NCI-H774 (cell line): ENCODE measurements at places on chromosomes 7 and 10.

DNA sequence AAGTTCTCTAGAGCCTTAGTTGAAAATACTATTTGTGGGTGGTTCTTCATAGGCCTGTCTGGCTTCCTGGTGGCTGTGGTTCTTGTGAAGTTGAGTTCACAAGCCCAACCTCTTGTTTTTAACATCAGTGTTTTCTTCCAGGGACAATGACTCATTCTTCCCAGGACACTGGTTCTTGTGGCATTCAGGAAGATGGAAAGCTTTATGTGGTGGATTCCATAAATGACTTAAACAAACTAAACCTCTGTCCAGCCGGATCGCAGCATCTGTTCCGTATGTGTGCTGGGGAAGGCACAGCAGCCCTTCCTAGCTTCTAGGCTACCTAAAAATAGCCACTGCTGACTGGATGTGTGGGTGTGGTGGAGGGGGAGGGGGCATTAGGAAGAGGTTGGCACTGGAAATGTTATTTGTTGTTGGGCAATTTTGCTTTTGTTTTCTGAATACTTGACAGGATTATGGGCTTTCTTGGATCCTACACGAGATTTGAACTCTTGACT, 3.9 kb downstream of the LSMEM1 start:
- DNase-seq = no peak

GRCh38 chr7:23357190-23358093, 58.3 kb downstream of the MALSU1 start:
- peak; percentile 1 for DNase-seq

DNA sequence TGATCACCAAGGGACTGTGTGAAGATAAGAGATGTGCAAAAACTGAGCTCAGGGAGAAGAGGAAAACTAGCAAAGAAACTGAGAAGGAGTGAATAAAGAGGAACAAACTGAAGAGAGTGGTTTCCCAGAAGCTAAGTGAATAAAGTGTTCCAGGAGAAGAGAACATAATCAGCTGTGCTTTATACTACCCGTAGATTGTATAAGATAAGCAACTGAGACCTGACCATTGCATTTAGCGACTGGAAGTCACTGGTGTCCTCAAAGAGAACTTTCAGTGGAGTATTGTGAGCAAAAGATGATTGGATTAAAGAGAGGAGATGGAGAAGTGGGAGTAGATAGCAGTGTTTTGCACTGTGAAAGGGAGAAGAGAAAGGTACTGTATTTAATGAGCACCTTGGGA, 14.6 kb downstream of the PHTF2 start:
- DNase-seq = no peak

GRCh38 chr7:111588065-111588433, 25.8 kb upstream of the IMMP2L start:
- DNase-seq = no peak

DNA sequence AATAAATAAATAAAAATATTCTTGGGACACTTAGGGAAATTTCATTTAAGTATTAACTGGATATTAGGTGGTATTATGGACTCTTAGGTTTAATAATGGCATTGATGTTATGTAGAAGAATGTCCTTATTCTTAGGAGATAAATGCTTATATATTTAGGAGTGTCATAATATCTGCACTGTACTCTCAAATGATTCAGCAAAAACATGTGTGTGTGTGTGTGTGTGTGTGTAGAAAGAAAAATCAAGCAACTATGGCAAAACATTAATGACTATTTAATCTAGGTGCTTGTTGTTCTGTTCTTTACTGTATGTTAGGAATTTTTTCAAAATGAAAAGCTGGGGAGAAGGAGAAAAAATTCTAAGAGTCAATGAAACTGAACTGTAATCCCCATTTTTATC, 3.9 kb downstream of the ASNS start:
- DNase-seq = no peak

- no peak for DNase-seq
These were observed 76.2 kb upstream of the TMEM168 start for GRCh38 chr7:112866424-112866823.

- no peak for DNase-seq
These were observed 83.1 kb downstream of the NKX6-2 start for GRCh38 chr10:132702601-132703418.

DNA sequence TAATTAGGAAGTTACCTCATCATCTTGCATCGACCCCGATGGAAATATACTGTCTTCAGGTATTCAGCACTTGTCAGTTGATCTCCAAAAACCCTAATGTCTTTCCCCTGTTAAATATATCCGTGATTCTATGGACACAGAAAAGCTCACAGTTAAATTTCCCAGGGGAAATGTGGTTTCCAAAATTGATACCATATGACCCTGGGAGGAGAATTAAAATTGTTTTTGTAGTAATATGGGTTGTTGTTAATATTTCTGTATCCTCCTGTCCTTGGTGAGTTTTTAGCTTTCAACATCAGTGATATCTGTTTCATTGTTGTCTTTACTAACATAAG, 132.1 kb downstream of the CELF2 start:
- DNase-seq = no peak

DNA sequence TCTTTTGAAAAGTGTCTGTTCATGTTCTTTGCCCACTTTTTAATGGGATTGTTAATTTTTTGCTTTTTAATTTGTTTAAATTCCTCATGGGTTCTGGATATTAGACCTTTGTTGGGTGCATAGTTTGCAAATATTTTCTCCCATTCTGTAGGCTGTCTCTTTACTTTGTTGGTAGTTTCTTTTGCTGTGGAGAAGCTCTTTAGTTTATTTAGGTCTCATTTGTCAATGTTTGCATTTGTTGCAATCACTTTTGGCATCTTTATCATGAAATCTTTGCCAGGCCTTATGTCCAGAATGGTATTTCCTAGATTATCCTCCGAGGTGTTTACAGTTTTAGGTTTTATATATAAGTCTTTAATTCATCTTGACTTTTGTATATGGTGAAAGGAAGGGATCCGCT, 23.9 kb upstream of the CYP2C19 start:
- no peak for DNase-seq

DNA sequence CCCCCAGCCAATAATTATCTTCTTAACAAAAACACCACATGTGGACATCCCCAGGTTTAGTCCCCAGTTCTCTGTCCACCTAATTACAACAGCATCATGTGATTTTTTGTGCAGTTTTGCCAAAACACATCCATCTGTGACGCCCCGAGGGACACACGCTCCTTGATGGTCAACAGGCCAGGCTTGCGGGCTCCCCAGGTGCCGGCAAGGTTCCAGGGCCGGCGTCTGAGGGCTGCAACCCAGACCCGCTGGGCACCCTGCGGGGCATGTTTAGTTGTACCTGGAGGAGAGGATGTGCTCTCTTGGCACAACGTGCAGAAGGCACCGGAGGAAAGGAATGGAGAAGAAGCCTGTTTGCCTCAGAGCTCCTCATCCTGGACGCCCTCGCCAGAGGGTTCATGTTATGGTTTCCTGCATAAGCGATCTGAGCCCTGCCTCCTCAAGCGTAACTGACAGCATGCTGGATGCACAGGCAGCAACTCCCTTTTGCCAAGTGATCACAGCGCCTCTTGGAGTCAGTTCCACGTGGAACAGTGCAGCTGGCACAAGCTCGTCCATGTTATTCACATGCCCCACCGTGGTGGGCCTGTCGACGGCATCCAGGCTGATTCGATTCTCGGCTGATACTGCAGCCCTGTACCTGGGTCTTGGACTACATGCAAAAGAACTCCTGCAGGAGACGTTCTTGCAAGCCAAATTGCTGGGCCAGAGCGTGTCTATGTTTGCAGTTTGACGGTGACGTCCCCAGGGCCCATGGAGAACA, 41.6 kb downstream of the JAKMIP3 start:
- no peak for DNase-seq

- DNase-seq = no peak
These were observed 119.0 kb upstream of the NPSR1 start for GRCh38 chr7:34539003-34539402.

DNA sequence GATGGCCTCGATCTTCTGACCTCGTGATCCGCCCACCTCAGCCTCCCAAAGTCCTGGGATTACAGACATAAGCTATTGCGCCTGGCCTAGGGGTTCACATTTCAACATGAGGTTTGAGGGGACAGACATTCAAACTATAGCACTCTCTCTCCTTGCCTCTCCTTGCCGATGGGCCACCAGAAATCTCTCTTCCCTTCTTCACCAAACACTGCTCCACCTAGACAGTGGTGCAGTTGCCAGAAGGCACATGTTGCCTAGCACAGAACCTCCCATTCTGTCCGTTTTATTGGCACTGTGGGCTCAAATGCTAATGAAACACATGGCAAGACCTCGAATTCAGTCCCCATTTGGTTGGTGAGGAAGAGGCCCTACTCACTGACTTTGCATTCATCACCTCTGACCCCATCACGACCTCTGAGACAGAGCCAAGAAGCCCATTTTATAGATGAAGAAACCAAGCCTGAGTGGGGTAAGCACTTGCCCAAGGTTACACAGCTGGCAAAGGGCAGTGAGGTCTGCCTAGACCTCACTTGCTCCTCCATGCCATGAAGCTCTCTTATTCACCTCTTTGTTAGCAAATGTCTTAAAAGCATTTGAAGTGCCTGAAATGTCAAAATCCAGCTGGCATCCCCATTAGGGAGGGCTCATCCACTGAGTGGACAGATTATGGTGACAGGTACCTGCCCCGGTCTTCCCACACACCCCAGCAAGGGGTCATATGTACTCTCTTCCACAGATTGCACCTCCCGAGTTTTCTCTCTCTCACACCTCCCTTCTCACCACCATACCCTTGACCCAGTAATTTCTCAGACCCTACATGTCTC, 34.0 kb downstream of the GPRIN2 start:
- DNase-seq = no peak

GRCh38 chr7:15603124-15603523, 41.3 kb upstream of the AGMO start:
- DNase-seq = no peak

DNA sequence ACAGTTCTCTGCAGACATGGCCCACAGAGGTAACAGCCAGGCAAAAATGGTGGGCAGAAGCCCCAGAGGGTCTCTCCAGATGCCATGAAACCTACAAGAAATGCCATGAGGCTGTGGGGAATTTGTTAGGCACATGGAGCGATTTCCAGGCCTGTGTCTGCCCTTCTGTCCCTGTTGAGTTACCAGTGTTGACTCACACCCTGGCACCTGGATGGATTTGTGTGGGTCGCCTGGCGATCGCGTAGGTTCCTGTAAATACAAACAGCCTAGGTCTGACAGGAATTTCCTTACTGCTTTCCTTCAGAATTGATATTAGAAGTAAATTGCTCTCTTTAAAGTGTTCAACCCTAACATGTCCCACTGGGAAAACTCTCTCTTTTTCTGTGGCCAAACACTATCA, 164.9 kb upstream of the EEPD1 start:
- no peak for DNase-seq

DNA sequence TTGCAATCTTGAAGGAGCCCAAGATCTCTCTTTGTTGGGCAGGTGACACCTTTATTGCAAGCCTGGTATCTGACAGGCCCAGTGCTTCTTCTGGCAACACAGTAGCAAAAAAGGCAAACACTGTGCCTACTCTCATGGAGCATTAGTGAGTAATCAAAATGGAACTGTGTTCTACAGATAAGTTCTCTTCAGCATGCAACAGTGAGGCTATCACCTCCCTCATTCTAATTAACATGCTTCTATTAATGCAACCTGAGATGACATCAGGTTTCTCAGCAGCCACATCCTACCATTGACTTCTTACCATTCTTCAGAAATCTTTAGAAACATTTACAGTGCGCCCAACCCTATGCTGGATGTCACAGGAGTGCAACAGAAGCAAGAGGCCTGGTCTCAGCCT, 77.9 kb upstream of the KCNMA1 start:
- DNase-seq = no peak

DNA sequence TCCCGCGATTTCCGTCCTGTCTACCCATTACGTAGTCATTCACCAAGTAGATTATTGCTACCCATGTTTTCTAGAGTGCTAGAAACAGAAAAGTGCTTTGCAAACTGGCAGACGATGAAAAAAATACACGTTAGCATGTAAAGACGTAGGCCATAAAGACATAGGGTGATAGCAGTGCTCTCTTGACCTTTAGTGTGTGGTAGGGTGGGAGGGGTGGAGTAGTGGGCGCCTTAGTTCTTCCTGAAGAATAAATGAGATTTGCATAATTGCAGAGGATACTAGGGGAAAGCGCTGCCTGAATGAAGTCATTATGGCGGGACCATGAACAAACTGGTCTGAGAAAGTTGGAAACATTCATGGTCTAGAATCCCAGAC, 948 bp downstream of the ZNF485 start:
- no peak for DNase-seq

DNA sequence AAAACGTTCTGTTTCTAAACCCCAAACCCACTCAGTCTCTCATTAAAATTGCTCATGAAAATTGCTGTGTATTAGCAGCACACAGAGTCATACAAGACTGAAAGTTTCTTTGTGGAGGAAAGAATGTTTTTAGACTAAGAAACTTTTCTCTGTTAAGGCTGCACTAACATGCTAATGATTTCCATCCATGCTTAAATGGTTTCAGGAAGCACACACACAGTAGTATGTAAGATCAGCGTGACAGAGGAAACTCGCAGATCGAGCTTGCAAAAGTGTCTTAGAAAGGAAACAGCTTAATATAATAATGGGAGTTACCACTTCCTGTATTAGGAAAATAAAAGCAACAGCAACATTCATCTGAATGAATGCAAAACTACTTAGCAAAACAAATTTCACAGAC, 112.7 kb downstream of the ICA1 start:
- DNase-seq = no peak

GRCh38 chr10:128247576-128247975, 121.4 kb upstream of the MKI67 start:
- no peak for DNase-seq

DNA sequence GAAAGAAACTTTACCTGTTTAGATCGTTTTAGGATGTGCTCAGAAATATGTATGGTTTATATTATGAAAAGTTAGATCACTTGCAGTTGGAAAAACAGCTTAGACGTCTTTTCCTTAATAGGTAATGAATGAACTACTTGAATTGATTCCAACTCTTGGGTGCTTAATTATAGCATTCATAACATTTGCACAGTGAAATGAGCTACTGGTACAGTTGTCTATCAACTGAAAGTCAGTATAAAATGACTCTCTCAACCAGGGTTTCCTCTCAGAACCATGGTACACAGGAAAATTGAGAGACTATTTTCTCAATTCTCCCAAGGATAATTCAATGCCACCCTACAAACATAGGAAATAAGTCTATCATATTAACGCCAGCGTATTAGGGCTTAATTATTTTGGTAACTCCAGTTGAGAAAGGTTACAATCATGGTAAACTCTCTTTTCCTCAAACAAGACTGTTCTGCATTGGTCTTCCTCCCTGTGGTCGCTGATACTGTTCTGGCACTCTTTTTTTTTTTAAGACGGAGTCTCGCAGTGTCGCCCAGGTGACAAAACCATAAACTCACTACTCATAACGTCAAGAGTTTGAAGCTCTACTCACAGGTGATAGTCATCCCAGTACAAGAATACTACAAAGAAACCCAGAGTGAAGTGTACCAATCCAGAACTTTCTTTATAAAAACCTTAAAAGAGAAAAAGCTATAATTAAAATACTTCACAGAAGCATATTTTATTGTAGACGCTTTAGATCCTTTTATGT, 2.0 kb downstream of the ANLN start:
- peak; percentile 27 for DNase-seq

- DNase-seq = no peak
These were observed 120.1 kb downstream of the LRRN3 start for GRCh38 chr7:111210996-111211395.
